GM06990 (cell line): ENCODE measurements at places on chromosomes 11 and 22.
A peak's percentile ranks its signal among the peaks of the same experiment; 100 is the strongest.

GRCh38 chr11:22304337-22304961 lies 33.7 kb upstream of the SLC17A6 start:
- DNase-seq: no peak

GRCh38 chr11:130300567-130300966 lies 14.2 kb downstream of the ZBTB44 start:
- peak; percentile 18 for DNase-seq

GRCh38 chr22:40813912-40814315 lies 5.2 kb downstream of the SLC25A17 start:
- no peak for DNase-seq

DNA sequence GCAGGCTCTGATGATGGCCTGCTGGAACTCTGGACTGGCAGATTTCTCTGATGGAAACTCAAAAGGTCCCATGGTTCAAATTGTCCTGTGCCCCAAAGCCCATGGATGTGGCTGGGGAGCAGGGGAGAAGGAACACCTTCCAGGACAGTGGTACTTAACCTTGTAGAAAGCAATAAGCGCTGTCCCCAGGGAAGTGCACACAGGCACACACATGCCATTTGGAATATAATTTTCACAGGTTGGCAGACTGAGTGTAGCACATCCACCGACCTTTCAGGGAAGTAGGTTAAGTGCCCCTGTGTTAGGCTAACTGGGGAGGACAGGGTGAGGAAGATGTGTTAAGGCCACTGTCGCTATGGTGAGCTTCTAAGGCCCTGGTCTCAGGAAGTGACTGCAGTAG lies 17.8 kb downstream of the DDX25 start:
- DNase-seq: no peak

DNA sequence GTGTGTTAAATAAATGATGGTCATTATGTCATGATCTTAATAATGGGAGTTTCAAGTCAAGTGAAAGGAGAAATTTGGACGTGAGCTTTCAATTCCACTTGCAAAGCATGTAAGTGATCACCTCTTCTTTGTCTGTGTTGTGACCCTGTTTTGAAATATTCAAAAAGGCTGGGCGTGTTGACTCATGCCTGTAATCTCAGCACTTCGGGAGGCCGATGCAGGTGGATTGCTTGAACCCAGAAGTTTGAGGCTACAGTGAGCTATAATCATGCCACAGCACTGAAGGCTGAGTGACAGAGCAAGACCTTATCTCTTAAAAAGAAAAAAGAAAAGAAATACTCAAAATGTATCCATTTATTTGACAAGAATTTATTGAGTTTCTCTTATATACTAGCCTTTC lies 32.9 kb upstream of the EED start:
- peak; percentile 48 for DNase-seq

DNA sequence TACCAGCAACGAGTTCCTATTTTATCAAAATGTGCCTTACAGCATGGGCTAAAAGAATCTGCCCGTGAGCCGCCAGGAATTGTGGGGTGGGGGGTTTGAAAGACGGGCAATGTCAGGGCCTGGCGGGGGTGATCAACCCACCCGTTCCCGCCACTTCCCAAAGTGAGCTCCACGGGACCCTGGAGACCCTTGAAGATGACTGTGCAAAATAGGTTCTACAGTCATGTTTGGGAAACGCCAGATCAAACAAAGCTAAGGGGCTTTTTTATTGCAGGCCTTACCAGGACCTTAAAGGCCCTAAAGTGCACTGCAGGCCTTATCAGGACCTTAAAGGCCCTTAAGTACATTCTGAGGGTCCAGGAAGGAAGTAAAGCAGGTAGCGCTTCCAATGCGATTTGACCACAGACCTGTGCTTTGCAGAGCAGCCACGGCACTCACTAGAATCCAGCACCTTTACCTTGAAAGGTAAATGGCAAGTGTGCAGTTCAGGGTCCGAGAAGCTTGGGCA lies 404.1 kb downstream of the SHANK2 start:
- no peak for DNase-seq

DNA sequence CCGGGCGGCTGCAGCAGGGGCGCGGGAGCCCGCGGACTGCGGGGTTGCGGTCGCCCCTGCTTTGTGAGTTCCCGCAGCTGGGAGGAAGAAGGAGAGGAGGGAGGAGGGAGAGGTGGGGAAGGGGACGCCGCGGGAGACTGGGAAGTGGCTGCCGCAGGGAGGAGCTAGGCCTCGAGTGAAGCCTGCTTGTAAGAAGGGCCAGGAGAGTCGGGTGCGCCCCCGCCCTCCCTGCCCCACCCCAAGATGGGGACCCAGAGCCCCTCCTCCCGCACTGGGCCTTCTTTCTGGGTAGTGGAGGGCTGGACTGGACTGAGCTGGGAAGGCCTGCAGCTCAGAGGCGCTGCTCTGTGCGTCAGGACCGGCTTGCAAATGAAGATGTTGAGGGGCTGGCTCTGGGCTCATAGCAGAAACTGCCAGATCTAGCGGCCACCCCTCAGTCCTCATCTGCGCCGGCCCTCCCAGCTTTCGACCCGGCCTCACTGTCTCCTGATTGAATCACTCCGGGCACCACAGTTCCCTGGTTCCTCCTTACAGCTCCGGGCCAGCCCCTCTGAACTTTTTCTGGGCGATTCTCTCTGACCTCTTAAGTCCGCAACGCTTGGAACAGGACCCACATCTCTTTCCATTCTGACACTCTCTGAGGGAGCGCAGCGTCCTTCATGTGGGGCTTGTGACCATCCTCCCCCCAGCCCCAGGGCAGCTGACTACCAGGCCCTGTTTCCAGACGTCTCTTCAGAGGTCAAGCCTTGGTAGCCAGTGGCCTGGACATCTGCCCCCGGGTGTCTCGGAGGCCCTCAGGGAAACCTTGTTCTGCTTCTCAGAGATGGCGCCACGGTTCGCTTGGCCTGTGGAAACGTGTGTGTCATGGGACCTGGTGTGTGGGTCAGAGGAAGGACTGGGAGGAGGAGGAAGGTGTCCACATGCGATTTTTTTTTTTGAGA lies 21.9 kb downstream of the SERPINH1 start:
- no peak for DNase-seq

GRCh38 chr11:50102916-50103315 lies 70.2 kb downstream of the OR4C45 start:
- DNase-seq: no peak

- DNase-seq: no peak
These were observed 29.4 kb downstream of the SIK2 start for GRCh38 chr11:111631666-111632039.

DNA sequence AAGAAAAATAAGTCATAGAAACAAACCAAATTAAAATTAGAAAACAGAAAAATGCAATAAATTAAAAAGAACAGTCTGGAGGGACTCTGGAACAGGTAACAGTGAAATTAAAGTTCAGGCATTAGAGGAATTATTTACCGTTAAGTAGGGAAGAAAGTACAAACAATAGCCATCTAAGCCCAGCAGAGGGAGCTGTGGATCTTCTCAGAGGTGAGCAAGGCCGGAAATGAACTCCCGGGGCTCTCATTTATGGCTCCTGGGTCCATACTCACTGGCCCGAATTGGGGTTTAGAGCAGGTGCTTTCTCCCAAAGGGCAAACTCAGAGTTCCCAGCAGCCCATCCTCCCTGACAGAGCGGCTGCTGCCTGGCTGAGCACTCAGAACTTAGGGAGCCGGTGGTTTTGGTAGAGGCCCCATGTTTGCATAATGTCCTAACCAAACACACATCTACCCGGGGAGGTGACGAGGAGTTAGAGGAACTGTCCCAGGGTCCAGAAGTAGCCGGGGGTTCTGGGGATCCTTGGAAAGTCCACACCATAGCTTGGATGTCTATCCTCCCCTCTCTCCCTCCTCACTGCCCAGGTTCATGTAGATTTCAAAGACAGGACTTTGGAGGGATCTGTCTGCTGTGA lies 87.8 kb upstream of the VPREB1 start:
- peak; percentile 77 for DNase-seq

GRCh38 chr11:128705124-128705920 lies 11.4 kb downstream of the FLI1 start:
- no peak for DNase-seq

DNA sequence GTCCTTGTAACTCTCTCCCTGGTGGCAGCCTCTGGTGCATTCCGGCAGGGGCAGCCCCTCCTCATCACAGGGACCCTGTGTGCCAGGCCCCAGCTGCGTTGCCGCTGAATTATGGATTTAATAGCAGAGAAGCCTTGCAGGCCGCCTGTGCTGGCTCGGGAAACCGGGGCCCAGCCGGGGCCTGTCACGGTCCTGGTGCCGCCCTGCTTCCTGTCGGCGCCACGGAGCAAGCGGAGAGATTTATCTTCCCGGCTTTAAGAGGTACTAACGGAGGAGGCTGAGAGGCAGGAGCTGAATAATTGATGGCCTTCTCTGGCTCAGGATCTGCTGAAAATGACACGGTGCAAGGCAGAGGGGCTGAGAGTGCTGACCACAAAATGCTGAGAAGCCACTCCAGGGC lies 54.0 kb upstream of the CCDC188 start:
- no peak for DNase-seq

DNA sequence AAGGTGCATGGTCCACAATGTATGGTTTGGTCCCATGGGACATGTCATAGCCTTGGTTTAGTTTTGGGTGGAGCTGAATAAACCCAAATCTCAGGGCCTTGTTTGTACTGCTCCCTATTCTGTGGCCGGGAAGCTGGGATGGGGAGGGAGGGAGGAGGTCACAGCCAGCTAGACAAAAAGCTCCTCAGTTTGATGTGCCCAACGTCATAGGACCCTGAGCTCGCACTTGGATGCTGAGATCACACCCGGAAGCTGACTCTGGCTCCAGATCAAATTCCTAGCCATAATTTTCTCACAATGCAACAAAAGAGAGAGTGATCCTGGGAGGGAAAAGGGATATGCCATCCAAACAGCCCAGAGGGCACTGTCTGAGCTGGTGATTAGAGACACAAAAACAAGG lies 1.5 kb downstream of the HSPB2 start:
- DNase-seq: no peak
